Mesothelial cell of epicardium (in vitro differentiated cells): ENCODE measurements at places on chromosomes 3 and 15.

DNA sequence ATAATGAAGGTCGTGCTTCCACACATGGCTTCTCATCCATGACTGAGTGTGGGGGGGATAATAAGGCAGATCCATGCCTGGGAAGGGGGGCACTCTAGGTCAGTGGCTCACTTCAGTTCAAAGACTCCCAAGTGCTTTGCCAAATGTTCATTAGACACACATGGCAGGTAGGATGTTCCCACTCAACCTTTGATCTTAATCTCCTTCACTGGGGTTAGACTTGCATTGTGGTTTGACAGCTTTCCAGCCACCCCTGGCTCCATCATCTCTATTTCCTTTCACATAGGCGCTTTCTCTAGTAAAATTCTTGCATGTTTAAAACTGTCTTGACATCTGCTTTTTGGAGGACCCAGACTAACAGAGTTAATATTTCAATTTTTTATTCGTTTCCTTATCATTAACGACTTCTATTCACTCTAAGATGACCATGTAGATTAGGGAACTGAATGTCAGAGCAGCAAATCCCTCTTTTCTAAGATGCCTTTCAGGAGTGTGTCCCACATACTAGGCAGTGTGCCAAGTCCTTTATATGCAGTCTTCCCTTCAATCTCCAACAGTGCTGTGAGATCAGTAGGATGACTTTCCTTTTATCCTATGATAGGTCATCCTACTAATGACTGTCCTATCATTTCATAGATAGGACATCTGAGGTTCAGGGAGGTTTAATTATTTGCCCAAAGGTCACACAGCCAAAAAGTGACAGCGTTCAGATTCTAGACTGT, 57.9 kb downstream of the BTD start:
- no peak for DNase-seq

GRCh38 chr3:72847282-72847681, 963 bp downstream of the SHQ1 start:
- DNase-seq: no peak

DNA sequence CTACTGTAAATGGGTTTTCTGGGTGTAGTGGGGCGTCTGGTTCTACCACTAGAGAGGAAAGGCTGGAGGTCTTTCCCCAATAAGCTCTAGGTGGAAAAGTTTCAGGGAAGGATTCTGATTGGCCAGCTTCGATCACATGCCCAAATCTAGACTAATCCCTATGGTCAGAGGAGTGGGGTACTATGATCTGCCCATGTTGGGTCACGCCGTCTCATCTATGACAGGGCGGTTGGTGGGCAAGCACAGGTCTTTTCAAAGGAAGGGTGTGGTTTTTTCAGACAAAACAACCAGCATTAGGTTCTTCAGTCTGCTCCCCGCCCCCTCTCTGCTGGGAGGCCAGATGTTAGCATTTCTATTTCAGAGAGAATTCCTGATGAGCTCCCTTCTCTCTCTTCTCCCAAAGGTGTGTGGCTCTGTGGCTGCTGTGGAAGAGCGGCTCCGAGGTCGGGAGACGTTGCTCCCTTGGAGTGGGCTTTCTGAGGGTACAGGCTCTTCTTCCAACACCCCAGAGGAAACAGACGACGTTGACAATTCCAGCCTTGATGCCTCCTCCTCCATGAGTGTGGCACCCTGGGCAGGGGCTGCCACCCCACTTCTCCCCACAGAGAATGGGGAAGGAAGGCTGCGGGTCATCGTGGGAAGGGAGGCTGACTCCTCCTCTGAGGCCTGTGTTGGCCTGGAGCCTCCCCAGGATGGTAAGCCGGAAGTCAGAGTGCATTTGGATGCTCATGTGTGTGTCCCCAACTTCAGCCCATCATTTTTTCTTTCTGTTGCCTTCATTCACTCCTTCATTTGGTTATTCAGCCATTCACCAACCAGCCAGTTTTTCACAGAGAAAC, 9.7 kb upstream of the TATDN2 start:
- no peak for DNase-seq

DNA sequence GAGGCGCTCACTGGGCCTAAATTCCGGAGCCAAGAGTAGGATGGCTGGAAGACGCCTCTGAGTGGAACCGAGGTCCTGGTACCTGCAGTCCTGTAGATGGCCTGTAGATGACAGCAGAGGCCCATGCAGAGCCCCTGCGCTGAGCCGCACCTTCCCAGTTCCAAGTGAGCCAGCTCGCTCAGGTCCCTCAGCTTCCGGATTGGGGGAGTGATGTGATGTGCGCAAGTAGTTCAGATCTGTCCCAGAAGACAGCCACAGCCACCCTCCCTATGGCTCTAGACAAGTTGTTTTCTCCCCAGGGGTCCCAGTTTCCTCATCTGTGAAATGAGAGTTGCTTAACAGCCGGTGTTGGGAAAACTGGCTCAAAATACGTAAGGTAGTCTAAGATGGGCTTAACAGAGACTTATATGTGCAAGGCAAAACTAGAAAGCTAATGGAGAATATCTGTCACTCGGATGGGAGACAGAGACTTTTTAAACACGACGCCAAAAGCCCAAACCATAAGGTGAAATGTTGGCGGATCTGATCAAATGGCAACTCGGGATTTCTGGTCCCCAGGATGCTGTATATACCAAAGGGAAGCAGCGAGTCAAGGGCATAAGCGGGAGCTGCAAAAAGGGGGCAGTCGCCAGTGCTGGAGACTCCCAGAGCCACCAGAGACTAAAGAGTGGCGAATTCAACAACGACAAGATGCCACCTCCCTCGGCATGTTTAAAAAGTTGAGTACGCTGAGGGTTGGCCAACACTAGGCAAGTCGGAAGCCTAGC, 765 bp upstream of the MAPKAPK3 start:
- DNase-seq: peak; percentile 68

- DNase-seq: no peak
Measured at GRCh38 chr3:61876797-61877196, 315.4 kb downstream of the PTPRG start.

DNA sequence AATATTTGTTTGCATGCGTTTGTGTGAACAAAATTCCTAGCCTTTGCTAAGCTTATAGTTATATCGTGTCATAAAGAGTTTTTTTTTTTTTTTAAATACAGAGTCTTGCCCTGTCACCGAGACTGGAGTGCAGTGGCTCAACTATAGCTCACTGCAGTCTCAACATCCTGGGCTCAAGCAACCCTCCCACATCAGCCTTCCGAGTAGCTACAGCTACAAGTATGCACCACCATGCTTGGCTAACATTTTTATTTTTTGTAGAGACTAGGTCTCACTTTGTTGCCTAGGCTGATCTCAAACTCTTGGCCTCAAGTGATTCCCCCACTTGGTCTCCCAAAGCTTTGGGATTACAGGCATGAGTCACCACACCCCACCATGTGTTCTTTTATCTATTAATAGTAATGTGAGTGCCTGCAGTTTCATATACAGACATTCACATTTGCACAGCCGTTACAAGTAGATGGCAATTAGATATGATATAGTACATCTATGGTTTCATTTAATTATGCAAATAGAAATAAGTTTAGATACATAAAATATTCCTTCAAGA, 848.6 kb downstream of the PDCD6IP start:
- DNase-seq: no peak

GRCh38 chr3:128004661-128005060, 47.6 kb upstream of the SEC61A1 start:
- DNase-seq: no peak

DNA sequence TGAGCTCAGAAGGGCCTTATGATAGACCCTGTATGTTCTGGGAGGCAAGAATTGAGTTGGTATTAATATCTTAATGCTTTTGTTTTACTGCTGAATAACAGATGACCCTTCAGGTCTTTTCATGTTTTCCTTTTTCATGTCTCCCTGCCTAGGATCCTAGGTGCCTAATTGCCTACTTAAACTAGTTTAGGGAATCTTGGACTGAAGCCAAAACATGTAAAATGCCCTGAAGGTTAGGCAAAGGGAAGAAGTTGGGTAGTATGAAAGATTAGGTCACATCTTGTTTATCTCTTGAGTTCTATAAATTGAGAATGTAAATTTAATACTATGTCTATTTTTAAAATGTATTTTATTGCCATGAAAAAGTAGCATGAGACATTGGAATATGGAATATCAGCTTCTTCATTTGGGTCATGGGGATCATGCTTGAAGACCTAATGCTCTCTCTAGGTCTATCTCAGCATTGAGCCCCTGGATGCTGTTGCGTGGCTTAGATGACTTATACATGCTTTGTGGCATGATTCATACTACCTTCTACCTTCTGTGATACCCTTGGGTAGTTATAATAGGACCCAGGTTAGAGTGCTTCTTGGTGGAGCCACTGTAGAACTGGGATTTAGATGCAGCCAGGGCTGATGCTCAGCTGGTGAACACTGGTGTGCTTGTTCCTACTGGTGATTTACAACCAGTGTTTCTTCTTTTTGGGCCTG, 26.4 kb downstream of the RBM6 start:
- DNase-seq: no peak

DNA sequence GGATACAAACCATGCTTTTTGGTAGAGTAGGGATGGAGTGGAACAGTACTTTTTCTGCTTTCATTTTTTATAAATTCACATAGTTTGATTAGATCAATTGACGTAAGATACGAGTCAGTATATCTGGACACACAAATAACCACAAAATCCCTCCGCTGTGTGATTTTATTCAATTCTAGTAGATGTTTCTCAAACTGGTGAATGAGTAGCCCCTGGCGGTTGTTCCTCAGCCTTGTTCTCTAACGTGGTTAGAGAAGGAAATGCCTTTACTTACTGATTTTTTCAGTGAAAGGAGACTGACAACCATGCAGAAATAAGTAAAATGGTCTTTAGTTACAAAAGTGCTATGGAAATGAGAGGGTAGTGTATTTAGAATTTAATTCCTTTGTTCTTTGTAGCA, 161.0 kb downstream of the TCF12 start:
- no peak for DNase-seq

DNA sequence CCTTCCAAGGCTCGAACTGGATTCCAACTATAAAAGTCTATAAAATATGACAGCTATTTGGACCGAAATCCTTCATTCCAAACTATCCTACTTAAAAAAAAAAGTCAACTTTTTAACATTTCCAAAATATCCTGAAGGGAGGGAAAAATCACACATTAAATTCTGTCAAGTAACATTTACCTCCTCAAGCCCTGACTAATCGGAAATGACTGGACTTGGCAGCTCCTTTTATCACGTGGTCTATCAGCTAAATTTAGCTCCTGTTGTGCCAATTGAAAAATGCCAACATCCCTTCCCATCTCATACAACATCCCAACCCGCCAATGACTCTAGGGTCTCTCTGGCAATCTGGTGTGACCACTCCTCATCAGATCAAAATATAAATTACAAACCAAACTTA, 297.9 kb downstream of the FHIT start:
- no peak for DNase-seq

- no peak for DNase-seq
Measured at GRCh38 chr3:5699811-5700210, 512.3 kb downstream of the EDEM1 start.

- DNase-seq: peak; percentile 79
Measured at GRCh38 chr3:13484851-13485590, 4.9 kb downstream of the HDAC11 start.

GRCh38 chr15:56532721-56533460, 68.0 kb upstream of the MNS1 start:
- no peak for DNase-seq

- no peak for DNase-seq
Measured at GRCh38 chr3:38120693-38121450, 16.1 kb downstream of the ACAA1 start.

- no peak for DNase-seq
Measured at GRCh38 chr15:66833371-66833770, 131.3 kb downstream of the SMAD6 start.

DNA sequence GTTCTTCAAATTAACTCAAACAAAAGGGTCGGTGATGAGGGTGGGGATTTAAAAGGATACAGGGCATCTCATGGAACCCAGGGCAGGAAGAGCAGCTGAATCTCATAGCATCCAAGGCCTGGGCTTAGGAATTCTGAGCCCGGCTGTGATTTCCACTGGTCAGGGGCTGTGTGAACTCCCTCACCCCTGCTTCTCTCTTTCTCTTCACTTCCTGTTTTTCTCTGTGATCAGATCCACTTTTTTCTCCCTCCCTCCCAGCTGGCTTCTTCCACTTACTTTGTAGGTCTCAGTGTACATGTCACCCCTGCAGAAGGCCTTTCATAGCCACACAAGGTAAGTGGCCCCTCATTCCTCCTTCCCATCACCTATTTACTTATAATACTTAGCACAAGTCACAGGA, 68.2 kb upstream of the CORO2B start:
- DNase-seq: no peak

- DNase-seq: no peak
Measured at GRCh38 chr3:103499967-103500366, 1065.2 kb downstream of the ZPLD1 start.

DNA sequence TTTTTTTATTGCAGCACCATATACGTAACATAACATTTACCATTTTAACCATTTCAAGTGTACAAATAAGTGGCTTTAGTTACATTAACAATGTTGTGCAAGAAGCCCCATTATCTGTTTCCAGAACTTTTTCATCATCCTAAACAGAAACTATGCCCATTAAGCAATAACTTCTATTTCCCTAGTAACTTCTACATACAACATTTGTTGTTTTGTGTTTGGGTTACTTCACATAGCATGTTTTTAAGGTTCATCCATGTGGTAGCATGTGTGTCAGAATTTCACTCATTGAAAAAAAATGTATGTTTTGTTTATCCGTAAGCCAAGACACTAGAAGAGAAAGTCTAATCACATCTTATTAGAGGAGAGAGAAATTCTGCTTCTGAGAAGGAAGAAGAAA, 450.5 kb upstream of the PDZRN3 start:
- no peak for DNase-seq

DNA sequence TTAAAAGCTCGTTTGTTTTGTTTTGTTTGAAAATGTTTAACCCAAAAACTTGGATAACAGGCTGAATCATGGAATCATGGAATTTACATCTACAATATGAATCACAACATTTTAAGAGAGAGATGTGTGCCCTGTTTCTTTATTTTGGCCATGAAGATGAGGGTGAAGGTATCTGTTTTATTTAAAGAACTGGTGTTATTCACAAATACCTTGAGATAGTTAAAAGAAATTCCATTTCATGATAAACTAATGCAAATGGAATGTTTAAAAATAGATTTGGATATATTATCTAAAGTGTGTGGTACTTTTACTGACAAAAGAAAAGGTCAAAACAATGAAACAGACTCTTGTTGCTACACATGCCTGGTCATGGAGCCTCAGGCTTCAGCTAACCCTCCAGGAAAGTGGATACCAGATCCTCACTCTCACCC, 486.0 kb upstream of the CFAP20DC start:
- DNase-seq: no peak

- no peak for DNase-seq
Measured at GRCh38 chr15:29970402-29970695, 112.4 kb upstream of the GOLGA8J start.
